AG09319 (cell line): ENCODE measurements at places on chromosomes 1 and 21.

- no peak for DNase-seq
Observed at GRCh38 chr1:67960766-67961165, 89.7 kb downstream of the DIRAS3 start.

- DNase-seq: no peak
Observed at GRCh38 chr1:230138561-230139239, 71.7 kb downstream of the GALNT2 start.

DNA sequence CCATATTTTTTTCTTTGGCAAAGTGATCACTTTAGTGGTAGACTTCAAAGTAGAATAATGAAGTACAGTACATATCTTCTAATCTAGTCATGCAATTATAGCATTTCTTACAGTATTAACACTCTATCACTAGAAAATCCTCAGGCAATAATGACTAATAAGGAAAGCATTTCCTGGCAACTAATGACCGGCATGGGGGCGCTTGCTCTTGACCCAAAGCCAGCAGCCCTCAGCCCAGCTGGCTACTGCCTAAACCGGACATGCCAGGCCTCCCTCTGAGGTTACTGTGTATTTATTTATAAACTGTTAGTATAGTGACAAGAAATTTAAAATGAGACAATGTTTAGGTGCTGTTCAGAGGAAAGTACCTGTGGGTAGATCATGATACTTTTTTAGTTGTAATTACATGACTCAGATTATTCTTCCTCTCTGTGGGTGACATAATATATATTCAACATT, 633.8 kb downstream of the PTPRC start:
- peak; percentile 69 for DNase-seq

- DNase-seq: no peak
Observed at GRCh38 chr1:223556414-223557129, 108.9 kb downstream of the CAPN8 start.

DNA sequence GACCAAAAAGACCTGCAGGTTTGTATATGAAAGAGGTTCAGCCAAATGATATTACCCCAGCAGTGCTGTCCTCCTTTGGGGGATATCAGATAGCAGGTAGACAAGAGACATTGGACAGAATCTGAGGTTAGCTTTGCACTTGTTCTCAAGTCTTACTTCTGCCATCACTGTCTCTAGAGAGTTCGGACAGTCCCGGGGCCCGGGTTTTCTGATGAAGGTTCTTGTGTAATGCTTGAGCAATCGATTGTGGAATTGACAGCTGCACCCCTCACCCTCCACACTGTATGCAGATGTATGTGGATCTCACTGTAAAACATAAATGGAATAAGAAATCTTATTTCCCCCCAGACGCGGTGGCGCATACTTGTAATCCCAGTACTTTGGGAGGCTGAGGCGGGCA, 56.2 kb upstream of the MORC3 start:
- DNase-seq: no peak

- DNase-seq: no peak
Observed at GRCh38 chr1:18955131-18955440, 1.4 kb downstream of the IFFO2 start.

GRCh38 chr1:15950763-15951295, 25.1 kb downstream of the ZBTB17 start:
- no peak for DNase-seq

- DNase-seq: no peak
Observed at GRCh38 chr1:64192290-64192689, 11.1 kb upstream of the UBE2U start.

DNA sequence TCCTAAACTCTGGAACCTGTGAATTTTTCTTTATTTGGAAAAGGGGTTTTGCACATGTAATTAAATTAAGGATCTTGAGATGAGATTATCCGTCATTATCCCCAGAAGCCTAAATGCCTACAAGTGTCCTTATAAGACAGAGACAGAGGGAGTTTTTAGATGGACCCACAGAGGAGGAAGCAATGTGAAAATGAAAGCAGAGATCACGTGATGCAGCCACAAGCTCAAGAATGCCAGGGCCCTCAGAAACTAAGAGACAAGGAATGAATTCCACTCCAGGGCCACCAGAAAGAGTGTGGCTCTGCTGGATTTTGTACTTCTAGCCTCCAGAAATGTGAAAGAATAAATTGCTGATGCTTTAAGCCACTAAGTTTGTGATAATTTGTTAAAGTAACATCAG, 183.6 kb upstream of the UBE2U start:
- no peak for DNase-seq

- DNase-seq: no peak
Observed at GRCh38 chr1:91730801-91731732, 154.9 kb downstream of the TGFBR3 start.
